Right forelimb (tissue), 1 donor: ENCODE measurements at places on chromosomes 7 and 10.

- DNase-seq: peak; percentile 64
Observed at GRCh38 chr10:12333380-12334185, 15.8 kb upstream of the CAMK1D start.

- DNase-seq: no peak
Observed at GRCh38 chr10:3848005-3848774, 63.2 kb upstream of the KLF6 start.

DNA sequence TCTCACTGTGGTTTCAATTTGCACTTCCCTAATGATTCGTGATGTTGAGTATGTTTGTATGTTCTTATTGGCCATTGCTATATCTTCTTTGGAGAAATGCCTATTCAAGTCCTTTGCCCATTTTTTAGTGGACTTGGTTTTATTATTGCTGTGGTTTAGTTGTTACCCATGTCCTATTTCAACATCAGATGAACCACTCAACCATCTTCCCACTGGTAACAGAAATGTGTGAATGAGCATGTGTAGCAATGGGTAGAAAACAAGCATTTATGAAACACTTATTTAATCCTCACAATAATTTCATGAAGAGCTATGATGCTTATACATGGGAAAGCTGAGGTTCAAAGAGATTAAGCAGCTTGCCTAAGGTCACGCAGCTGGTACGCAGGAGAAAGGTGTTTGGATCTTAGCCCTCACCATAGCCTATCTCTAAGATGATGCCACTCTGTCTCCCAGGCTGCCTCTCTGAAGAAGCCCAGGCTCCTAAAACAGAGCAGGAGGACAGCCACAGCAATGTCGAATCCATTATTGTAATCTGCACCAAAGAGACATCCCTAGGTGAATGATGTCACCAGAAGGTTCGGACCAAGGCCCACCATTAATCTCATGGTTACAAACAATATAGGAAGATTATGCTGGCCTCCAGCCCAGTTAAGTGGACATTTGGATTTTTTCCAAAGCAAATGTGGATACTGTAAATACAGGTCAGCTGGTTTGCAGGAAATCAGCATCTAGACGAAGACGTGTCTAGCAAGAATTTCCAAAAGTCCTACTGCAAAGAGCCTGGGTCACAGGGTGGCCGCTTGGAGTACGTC is 447.6 kb upstream of the ZMIZ1 start:
- no peak for DNase-seq

DNA sequence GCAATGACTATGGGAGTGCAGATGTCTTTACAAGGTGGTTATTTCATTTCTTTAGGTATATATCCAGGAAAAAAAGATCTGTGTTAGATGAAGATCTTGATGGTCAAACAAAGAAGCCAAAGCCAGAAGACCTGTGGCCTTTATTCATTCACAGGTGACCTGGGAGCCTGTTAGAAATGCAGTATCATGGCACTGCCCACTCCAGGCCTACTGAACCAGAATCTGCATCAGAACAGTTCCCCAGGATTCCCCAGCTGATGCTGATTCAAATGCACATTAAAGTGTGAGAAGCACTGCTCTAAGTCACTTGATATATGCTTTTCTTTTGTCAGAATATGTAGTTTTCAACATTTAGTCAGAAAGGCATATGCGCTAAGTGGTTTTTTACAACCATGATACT is 251.1 kb downstream of the IPMK start:
- DNase-seq: no peak

DNA sequence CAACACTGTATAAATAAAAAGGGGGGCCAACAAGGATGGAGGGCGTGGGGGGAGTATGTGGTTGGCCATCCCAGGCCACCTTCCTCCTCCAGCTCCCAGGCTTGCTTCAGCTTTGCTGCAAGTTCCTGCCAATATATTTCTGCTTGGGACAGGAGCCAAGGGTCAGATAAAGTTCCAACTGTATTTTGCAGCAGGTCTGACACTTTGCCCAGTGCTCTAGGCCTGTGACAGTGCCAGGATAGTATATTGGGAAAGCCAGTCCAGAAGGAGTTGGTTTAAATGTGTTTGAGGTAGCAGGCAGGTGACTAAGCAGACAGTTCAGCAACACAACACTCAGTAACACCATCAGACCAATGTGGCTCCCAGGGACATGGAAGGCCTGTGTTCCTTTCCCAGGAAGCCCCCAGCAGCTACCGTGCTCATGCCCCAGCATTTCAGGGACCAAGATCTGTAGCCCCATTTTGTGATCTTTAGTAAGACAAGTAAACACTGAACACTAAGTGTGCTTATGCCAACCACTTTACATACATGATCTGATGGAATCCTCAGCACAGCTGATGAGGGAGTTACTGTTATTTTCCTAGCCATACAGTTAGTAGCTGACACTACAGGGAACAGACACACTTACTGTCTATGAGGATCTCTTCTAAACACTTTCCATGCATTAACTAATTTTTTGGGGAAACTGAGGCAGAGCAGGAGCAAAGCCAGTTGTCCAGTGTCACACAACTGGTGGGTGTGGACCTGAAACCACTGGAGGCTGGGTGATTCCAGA is 38.9 kb downstream of the DNAJB12 start:
- peak; percentile 81 for DNase-seq

DNA sequence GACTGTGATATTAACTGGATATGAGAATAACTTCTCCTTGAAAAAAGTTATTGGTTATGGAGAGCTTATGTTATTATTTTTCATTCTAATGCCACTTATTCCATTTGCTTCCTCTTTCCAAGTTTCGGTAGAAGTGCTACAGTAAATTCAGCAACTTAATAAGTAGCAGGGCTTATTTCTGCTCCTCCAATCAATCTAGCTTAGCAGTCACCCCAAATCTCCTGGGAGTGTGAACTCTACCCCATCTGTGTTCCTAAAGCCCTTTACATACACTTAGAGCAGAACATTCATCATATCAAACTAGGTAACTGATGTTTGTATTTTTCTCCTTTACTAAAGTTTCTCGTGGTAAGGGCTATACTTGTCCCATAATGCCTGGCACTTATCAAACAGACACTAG is 8.7 kb downstream of the ARL3 start:
- DNase-seq: no peak

- no peak for DNase-seq
Observed at GRCh38 chr7:150727381-150727780, 9.8 kb upstream of the GIMAP5 start.

- peak; percentile 64 for DNase-seq
Observed at GRCh38 chr10:61140765-61141392, 196.9 kb upstream of the RHOBTB1 start.

DNA sequence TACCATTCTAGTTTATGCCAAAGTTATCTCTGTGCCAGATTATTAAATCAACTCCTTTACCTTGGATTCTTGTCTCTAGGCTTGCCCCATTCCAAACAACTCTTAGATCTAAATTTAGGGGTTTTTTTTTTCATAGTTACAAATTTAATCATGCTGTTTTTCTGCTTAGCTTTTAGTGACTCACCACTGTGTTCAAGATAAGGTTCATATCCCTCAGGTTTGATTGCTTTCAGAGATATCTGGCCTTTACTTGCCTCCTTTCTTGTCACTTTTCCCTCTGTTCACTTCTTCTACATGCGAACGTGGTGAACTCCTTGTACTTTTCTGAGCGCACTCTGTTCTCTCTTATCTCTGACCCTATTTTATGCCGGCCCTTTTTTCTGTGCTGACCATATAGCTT is 78.2 kb downstream of the VPS50 start:
- no peak for DNase-seq

- DNase-seq: no peak
Observed at GRCh38 chr7:92582948-92583347, 7.2 kb downstream of the FAM133B start.

GRCh38 chr7:93626869-93627268 is 52.3 kb upstream of the CALCR start:
- DNase-seq: no peak

DNA sequence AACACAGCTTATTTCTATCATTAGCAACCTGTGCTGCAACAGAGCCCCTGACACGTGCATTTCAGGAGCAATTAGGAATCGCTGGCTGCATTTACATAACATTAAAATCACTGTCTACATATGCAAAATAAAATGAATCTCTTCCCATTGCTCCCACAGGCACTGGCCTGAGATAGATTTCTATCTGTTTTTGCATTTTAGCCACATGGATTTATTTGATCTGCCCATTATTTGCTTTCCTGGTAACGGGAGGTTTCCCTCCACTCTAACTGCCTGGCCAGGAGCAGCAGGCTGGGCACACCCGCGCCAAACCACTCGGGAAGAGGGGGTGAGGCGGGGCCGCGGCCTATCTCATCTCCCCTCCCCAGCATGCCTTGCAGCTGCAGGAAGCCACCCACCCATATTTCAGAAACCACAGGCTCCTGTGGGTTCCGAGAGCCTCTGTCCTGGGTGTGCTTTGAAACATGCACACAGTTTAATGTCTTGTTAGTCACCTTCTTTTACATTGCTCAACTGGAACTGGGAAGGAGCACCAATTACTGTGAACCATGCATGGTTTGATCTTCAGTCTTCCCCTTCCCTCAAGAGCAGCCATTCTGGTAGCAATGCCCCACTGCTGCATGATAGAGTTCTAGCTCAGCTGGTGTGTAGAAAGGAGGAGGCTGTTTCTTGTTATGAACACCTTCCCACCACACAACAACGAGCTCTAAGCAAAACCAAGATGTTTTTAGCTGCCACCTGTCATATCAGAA is 37.7 kb upstream of the IKZF1 start:
- no peak for DNase-seq

GRCh38 chr7:99394188-99394502 is 14.3 kb downstream of the PDAP1 start:
- DNase-seq: no peak

GRCh38 chr10:113967126-113967525 is 76.5 kb upstream of the ADRB1 start:
- DNase-seq: peak; percentile 13

GRCh38 chr10:48684792-48685623 is at the start of gene WDFY4:
WDFY4 (plus strand) TSS chr10:48684873; CDS start chr10:48709733, 24,860 bp downstream.
- no peak for DNase-seq

- no peak for DNase-seq
Observed at GRCh38 chr10:14244801-14245211, 85.9 kb downstream of the FRMD4A start.
